ENCODE measurements at places on chromosomes 6 and 20.

- peak; percentile 86 for DNase-seq
Observed at GRCh38 chr6:13427801-13428582, 59.4 kb downstream of the GFOD1 start.

DNA sequence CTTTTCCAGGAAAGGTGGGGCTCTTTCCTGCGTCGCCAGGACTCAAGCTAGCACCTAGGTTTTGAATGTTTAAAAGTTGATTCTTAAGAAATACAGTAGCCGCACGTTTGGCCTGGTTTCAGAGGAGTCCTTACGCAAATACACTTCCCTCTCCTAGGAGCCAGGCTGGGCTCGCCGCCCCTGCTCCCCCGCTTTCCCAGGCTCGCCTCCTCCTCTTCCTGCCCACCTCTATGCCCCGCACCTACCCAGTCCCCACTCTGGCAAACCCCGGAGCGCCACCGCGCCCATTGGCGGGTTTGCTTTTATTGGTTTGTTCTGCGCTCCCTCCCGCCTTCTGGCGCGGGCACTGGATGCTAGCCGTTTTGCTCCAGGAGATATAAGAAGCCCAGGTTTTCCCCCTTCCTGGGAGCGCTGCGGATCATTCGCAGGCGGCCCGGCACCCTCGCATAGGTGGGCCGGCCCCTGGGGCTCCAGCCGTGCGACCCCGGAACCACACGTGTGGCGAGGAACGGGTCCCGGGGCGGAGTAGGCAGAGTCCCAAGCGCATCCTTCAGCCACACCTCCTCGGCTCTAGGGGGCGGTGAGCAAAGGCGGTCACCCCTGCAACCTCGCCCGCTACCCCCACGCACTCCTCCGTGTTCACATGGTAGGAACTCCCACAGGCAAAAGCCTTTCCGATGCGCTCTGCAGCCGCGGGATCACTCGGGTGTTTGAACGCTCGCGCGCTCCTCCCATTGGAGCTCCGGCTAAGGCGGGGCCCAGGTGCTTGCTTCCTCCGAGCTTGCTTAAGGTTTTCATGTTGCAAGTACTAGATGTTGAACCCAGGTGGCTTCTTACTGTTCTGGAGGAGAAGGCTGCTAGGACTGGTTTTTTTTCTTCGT, 119.0 kb downstream of the RTN4IP1 start:
- DNase-seq = peak; percentile 81

GRCh38 chr20:40941133-40941610, 87.5 kb upstream of the TOP1 start:
- no peak for DNase-seq

GRCh38 chr6:169240125-169240524, 13.5 kb downstream of the THBS2 start:
- no peak for DNase-seq

GRCh38 chr20:59125836-59126235, 37.8 kb upstream of the ZNF831 start:
- DNase-seq = no peak

- no peak for DNase-seq
Observed at GRCh38 chr20:47680804-47681529, 104.3 kb downstream of the SULF2 start.

DNA sequence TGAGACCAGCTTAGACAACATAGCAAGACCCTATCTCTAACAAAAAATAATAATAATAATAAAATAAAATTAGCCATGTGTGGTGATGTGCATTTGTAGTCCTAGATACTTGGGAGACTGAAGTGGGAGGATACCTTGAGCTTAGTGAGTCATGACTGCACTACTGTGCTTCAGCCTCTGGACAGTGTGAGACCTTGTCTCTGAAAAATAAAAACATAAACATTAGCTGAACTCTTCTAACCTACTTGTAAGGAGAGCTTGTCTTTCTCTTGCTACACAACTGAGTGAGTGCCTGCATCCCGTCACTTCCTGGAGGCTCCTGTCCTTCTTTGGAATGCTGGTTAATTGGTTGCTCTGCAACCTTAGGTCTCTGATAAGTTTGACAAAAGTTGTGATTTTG, 5.1 kb upstream of the DBNDD2 start:
- DNase-seq = no peak

DNA sequence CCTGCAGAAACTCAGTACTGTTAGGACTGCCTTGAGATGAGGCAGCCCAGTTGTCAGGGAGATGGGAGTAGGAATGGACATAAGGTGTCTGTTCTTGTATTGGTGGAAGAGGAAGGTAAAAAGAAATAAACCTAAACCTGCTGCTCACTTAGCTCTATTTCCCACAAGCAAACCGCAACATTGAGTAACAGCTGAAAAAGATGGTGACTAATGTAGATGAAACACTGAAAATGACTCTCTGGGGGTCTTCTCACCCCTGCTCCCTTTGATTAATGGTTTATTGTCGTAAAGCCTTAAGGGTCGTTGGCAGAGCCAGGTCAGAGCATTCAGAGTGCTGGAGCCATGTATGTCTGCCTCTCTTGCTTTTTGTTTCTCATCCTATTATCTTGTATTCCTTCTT, 87.5 kb downstream of the FOXO3 start:
- DNase-seq = no peak

GRCh38 chr20:34951252-34951651, 4.4 kb downstream of the GSS start:
- no peak for DNase-seq
